Body of pancreas (tissue), 4 donors: ENCODE measurements at places on chromosomes 5 and 9. TPM values are rescaled to one million over a fixed set of nuclear protein-coding genes. Genes with fewer than 3 reads are reported as not detected.

DNA sequence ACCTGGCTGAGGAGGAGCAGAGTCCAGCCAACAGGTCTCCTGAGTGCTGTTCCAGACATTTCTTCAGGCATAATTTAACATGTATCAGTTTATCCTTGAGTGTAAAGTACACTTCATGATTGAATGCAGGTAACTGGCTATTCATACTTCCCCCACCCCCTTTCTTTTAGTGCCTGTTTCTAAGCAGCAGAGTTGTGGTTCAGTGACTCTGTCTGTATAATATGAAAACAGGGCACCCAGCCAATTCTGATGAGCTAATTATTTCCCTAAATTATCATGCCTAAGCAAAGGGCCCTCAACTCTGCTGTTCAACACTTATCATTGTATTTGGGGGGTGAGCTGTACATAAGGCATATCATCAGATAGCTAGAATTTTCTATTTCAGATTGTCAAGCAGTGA is 51.9 kb upstream of the ZSWIM6 start:
- H3K27ac ChIP-seq: peak overlapping the region; percentile 32
- H3K36me3 ChIP-seq: no peaks in the 10 kb centered on the region
- peak; percentile 45 for DNase-seq
- no peaks in the 10 kb centered on the region for H3K27me3 ChIP-seq
- H3K4me1 ChIP-seq: peaks cover 15% of the 10 kb centered on the region

Gene PTGES
- total RNA-seq: 0.66 TPM

Gene CD274
- total RNA-seq: 3.6 TPM

DNA sequence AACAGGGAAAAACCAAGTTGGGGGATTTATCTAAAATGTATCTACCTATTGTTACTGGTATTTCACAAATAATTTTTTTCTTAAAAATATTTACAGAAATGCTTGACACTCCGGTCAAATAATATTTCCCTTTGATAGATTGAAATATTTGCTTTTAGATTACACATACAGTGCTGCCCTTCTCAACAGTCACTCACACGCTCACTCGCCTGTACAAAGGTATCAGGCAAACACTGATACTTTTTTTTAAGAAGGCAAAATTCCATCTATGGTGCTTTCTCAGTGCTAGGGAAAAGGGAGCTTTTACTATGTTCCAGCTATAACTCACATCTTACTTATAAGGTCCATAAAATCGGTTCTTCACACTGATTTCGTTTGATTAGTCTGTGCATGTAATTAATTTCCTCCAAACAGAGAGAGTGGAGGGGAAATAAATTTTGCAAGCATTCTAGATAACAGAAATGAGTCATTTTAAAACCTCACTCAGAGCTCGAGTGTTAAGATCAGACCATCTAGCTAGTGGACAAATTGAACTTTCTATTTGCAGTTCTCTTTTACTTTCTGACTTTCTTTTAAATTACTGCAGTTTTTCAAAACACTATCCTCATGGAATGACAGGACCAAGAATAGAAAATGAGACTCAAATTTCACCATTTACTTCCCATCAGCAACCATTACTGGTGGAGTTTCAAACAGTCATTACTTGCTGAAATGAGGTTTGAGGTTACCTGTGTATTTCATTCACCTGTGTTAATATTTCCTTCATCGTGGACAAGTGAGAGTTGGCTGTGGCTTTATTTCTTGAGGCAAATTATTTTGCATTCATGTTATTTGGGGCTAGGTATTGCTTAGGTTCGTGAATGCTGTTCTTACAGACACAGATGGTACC is 273.2 kb downstream of the RAB3C start:
- no peak for DNase-seq
- H3K36me3 ChIP-seq: no peaks in the 10 kb centered on the region
- no peak overlapping the region for H3K27ac ChIP-seq
- peaks cover 6% of the 10 kb centered on the region for H3K4me1 ChIP-seq
- no peak overlapping the region for H3K4me3 ChIP-seq
- H3K27me3 ChIP-seq: no peaks in the 10 kb centered on the region
